ENCODE measurements at places on chromosomes 11 and 22.

DNA sequence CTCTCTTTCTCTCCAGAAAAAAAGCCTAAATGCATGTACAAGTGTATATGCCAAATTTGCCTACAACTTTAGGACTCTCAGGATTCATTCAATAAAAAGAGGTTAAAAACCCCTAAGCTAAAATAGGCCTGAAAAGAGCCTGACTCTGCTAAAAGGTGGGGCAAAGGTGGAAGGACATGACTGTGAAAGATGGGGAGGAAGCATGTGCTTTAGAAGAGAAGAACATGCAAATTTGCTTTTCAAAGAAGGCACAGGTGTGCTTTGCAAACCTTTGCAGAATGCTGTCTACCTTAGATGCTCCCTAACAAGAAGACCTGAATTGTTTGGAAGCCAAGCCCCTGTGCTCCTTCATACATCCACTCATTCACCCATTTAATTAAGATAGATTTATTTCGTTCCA is 87.4 kb downstream of the GRIA4 start:
- no peak for DNase-seq

- no peak for DNase-seq
These were observed 141.4 kb downstream of the PARVA start for GRCh38 chr11:12518606-12519385.

GRCh38 chr11:46588915-46589314 is 4.9 kb downstream of the AMBRA1 start:
- no peak for DNase-seq

GRCh38 chr11:132358573-132358953 is 988.1 kb downstream of the NTM start:
- no peak for DNase-seq

DNA sequence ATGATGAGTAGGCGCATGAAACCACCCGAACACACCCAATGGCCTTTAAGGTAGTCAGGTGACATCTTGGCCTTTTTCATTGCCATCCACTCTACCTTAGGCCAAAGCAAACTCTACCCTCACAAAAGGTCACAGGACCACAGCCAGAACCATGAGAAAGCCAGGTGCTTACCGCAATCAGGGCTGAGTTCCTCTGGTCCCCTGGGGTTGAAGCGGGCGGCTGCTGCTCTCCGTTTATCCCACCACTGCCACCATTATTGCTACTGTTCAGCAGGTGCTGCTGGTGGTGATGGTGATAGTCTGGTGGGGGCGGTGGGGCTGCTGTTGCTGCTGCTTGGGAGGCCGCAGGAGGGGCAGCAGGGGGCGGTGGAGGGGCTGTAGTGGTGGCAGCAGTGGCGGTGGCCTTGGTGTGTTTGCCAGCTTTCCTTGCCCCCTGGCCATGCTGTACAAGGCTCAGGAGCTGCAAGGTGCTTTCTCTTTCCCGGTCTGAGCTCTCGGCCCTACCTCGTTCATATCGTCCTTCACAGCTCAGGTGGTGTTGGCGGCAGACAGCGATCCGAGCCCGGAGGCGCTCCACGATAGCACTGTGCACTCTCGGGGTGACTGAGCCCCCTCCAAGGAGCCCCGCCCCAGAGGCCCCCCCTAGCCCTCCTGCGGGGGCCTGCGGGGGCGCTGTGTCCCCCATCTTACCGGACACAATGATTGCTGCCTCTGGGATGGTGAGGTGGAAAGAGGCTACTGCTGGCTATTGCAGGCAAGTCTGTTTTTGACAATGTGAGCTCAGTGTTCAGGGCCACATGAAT is 1.6 kb downstream of the MAML2 start:
- peak; percentile 61 for DNase-seq

- peak; percentile 58 for DNase-seq
These were observed 26.6 kb upstream of the IL17RA start for GRCh38 chr22:17057959-17058814.

GRCh38 chr11:10792385-10793068 is 16.2 kb downstream of the EIF4G2 start:
- peak; percentile 92 for DNase-seq

DNA sequence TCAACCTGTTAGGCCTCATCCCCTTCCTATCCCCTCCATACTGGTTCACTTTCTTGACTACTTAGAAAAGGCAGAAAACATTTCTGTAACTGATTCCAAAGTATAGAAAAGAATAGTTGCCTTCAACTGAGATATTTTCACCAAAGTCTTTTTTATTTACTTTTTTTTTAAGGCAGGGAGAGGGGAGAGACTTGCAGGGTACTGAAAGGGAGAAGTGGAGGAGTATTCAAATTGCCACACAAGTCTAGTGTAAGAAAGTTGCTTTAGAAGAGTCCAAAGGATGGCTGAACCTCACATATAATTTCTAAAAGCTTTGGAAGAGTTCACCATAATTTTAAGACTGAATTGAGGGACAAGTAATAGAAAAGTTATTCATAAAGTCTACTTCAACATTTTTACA is 6.3 kb downstream of the PHF21A start:
- no peak for DNase-seq

- DNase-seq: no peak
These were observed 39.4 kb downstream of the BLID start for GRCh38 chr11:122076512-122077120.

DNA sequence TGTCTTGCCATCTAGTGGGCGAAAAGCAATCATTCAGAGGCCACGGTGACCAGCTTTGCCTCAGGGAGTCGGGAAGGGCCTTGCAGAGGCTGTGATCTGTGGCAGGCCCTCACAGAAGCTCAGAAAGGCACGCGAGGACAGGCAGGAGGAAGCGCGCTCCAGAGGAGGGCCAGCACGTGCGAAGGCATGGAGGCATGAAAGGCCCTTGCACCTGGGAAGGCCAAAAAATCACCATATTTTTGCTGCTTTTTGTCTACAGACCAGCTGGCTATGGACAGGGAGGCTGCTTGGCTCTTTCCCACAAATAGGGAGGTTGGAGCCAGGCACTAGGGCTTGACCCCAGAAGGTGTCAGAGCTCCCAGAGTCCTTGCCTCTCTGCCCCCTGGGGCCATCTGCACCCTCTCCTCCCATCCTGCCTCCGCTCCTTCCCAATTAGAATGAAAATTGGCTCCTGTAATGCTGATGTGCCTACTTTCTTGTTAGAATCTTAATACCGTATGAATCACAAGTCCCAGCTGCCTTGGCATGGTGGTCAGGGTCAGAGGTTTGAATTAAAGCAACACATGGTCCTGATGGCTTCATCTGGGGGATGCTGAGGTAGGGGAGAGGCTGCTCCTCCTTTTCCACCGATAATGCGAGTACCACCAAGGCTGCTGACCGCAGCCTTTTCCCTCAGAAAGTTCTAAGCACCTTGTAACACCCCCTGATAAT is 69.1 kb downstream of the FEZ1 start:
- no peak for DNase-seq

DNA sequence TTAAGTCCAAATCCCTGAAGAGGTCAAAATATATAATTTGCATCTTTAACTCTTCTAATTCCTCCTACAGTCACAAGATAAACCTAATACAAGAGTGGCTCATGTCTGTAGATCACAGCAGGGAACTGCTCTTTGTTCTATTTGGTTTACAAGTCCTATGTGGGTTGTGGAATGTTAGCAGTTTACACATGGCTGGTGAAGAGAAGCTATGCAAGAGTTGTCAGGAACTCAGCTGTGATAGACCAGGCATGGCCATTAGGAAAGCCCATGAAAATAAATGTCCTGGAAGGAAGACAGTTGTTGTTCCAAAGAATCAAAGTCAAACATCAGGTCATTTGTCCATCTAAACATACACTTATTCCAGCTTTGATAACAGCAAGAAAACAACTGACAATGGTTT is 312.4 kb upstream of the PITPNB start:
- no peak for DNase-seq

DNA sequence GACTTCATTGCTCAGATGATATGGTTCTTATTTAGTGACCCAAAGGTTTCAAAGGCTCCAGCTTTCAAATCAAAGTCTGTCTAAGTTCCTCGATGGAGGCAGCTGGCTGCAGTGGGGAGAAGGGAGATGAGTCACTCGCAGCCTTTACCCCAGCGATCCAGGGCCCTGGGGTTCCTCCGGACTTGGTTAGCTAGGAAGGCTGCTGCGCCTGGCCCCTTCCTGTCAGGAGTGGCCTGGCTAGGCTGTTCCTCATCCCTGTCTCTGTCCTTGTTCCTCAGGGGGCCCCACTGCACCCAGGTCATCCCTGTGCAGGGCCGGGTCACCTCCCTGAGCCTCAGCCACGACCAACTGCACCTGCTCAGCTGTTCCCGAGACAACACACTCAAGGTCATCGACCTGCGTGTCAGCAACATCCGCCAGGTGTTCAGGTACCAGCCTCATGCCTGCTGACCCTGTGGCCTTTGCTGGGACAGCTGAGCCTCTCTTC is 13.9 kb downstream of the ATG16L2 start:
- DNase-seq: no peak

DNA sequence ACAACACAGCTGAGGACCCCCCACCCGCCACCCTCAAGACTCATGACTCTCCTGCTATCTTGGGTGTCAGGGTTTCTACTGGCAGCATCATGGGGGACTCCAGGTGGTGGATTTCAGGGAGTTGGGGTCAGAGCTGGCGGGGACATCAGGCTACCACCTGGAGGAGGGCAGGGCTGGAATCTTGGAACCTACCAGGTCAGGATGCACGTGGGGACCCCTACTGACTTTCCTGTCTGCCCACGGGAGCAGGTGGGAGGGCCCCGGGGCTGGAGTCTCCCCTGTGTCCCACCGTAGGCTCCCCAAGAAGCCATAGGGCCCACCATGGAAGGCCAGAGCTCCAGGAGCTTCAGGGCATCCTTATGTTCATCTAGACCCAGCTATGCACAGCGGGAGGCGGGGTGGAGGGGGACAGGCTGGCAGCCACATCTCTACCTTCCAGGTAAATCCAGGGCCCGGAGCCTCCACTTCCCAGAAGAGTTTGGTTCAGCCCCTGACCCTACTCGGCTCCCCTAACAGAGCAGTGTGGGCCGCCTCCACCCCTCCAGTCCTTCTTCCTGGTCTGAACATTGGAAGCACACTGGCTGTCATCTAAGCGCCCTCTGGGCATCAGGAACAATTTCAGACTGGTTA is 10.0 kb downstream of the SLC37A2 start:
- DNase-seq: no peak

- DNase-seq: peak; percentile 32
These were observed 10.1 kb downstream of the C11orf91 start for GRCh38 chr11:33690290-33691065.

GRCh38 chr11:79488286-79488685 is 47.5 kb upstream of the TENM4 start:
- DNase-seq: no peak

DNA sequence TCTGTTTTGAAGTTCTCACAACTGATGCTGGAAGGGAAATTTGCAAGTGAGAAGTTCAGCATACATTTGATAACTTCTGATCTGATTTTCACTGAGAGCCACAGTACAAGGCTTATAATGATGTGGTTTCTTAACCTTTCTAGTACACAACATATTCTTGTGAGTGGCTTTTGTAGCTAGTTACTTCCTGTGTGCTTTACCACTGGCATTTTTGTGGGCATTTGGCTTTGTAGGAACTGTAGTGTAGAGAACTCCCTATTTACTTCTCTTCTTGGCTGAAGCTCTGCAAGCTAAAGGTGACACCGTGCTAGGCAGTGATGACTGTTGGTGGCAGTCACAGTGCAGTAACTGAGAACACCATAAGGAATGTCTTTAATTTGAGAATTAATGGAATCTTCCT is 14.9 kb downstream of the USP47 start:
- DNase-seq: no peak

- no peak for DNase-seq
These were observed 8.4 kb upstream of the ALG8 start for GRCh38 chr11:78147807-78148206.

DNA sequence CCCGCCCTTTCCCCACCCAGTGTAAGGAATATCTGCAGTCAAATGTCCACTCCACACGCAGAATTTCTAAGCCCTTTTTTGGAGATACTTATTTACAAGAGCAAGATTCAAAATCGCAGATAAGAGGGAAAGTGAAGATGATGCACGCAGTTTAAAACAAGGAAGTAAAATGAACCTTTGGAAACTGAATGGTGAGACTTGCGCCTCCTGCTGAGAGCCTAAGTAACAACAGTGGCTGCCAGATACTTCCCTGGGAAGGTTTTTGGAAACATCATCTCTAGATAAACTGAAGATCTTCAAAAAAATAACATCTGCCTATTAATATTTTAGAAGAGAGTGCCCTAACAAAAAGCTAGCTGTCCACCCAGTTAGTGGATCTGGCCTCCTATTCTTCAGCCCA is 963.1 kb upstream of the FAT3 start:
- no peak for DNase-seq

DNA sequence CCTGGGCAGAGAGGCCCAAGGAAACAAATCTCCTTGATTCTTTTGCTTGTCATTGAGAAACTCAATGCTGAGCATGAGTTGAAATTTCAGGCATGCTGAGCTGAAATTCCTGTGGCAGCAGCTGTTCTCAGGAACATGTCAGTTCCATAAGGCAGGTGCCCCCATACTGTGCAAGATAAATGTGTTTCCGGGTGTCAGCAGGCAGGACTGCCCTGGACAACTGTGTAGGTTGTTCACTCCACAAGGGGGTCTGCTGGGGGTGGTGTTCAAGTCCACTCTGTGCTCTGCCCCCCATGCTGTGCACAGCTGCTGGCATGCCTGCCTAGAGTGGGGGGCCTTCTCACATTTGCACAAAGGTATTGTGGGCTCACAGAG is 133.7 kb downstream of the CTTN start:
- DNase-seq: no peak

GRCh38 chr11:80024119-80024518 is 583.3 kb upstream of the TENM4 start:
- DNase-seq: no peak

GRCh38 chr22:46871826-46872225 is 109.4 kb downstream of the TBC1D22A start:
- no peak for DNase-seq

GRCh38 chr11:84795698-84796097 is 831.4 kb downstream of the DLG2 start:
- DNase-seq: no peak

DNA sequence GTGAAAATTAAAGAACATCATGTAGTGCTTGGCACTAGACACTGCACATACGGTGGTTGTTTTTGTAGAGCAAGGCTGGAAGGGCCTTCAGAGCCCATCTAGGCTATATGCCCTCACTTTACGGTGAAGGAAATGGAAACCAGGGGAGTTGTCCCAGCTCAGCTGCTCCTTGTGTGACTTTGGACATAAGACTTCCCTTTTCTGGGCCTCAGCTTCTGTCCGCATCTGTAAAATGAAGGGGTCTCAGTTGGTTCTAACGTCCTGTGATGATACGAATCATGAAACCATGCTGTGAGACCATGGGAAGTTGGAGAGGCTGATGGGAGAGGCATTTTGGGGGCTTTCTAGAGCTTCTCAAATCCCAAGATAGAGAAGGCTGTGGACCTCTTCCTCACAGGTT is 4.7 kb downstream of the KCNE3 start:
- no peak for DNase-seq

GRCh38 chr11:57899378-57899777 is 124.3 kb upstream of the OR9Q1 start:
- no peak for DNase-seq

GRCh38 chr11:8384199-8384821 is 120.6 kb upstream of the LMO1 start:
- DNase-seq: no peak
